ENCODE measurements at places on chromosomes 7 and 10. TPM values are rescaled to one million over a fixed set of nuclear protein-coding genes. Genes with fewer than 3 reads are reported as not detected.

GRCh38 chr10:92691591-92692079 lies 1.9 kb downstream of the HHEX start:
- no peak for DNase-seq
- H3K27me3 ChIP-seq = no peaks in the 10 kb centered on the region
- H3K27ac ChIP-seq = no peak overlapping the region

The ETV1 gene
- 5.9 TPM for total RNA-seq

DNA sequence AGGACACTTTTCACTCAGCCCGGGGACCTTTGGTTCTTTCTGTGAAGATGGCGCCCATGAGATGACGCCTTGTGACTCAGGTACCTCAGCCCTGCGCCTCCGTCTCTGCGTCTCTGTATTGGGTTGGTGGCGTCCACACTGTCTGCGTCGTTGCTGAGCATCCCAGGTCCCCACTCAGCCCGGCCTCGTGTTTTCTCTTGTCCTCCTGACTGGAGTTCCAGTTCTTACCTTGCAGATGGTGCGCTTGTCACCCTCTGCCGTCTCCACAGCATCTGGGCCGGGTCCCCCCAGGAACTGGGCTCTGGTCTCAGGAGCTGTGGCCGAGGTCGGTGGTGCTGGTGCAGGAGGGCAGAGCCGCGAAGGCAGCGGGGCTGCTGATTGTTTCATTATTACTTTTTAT lies 150.4 kb downstream of the WDR37 start:
- no peak overlapping the region for H3K27ac ChIP-seq
- no peak for DNase-seq
- H3K4me3 ChIP-seq = no peak overlapping the region
- no peaks in the 10 kb centered on the region for H3K36me3 ChIP-seq
- H3K4me1 ChIP-seq = no peaks in the 10 kb centered on the region
- H3K27me3 ChIP-seq = peaks cover 21% of the 10 kb centered on the region

GRCh38 chr10:90788968-90789367 lies 68.9 kb downstream of the HTR7 start:
- no peak overlapping the region for H3K4me3 ChIP-seq
- DNase-seq = no peak
- H3K27ac ChIP-seq = peak overlapping the region; percentile 41
- H3K36me3 ChIP-seq = no peaks in the 10 kb centered on the region
- peaks cover 21% of the 10 kb centered on the region for H3K4me1 ChIP-seq

GRCh38 chr7:30682212-30683083 lies at the start of gene CRHR2:
Gene CRHR2, minus strand, starts transcription at chr7:30682456. Its CDS starts 176 bp downstream, at chr7:30682280.
- DNase-seq = no peak
- H3K27me3 ChIP-seq = peaks cover 71% of the 10 kb centered on the region
- H3K27ac ChIP-seq = no peak within 1 kb of the TSS
- no peaks in the 10 kb centered on the region for H3K36me3 ChIP-seq
- H3K4me3 ChIP-seq = no peak within 1 kb of the TSS

The FFAR4 gene
- total RNA-seq = not detected

The C10orf67 gene
- total RNA-seq = 0.21 TPM

- peaks cover 26% of the 10 kb centered on the region for H3K36me3 ChIP-seq
- peak overlapping the region; percentile 93 for H3K27ac ChIP-seq
- peak; percentile 33 for DNase-seq
- H3K4me3 ChIP-seq = peak overlapping the region; percentile 84
- H3K27me3 ChIP-seq = no peaks in the 10 kb centered on the region
These were observed 628 bp downstream of the MPLKIP start for GRCh38 chr7:40133561-40134427.

- no peaks in the 10 kb centered on the region for H3K27me3 ChIP-seq
- H3K4me1 ChIP-seq = peaks cover 10% of the 10 kb centered on the region
- no peak overlapping the region for H3K27ac ChIP-seq
- no peak overlapping the region for H3K4me3 ChIP-seq
- DNase-seq = peak; percentile 65
These were observed 32.8 kb downstream of the TMEM130 start for GRCh38 chr7:98836811-98837629.

DNA sequence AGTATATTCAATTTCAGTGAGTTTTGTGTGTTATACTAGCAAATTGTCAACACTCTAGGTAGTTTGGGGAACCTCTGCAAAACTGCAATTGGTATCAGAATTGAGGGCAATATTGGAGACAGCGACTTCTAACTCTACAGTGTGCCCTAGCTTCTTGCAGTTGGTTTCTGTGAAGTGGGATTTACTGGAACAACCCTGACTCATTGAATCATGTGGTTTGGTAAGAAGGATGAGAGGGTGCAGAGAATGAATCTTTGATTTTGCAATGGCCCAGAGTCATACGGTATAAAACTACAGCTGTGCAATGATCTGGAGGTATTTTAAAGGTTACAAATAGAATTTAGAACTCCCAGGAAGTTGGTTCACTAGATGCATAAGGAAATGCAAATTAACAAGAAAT lies 129.1 kb upstream of the PPP1R3A start:
- H3K36me3 ChIP-seq = no peaks in the 10 kb centered on the region
- peak overlapping the region; percentile 70 for H3K4me3 ChIP-seq
- H3K4me1 ChIP-seq = peaks cover 9% of the 10 kb centered on the region
- H3K27me3 ChIP-seq = no peaks in the 10 kb centered on the region
- no peak overlapping the region for H3K27ac ChIP-seq

Data from MCF 10A (cell line).